ENCODE measurements at places on chromosomes 11 and 22.

GRCh38 chr22:43173976-43174720, 12.8 kb downstream of the TTLL12 start:
- DNase-seq = no peak

GRCh38 chr22:39728236-39728860, 157.8 kb downstream of the CACNA1I start:
- DNase-seq = no peak

DNA sequence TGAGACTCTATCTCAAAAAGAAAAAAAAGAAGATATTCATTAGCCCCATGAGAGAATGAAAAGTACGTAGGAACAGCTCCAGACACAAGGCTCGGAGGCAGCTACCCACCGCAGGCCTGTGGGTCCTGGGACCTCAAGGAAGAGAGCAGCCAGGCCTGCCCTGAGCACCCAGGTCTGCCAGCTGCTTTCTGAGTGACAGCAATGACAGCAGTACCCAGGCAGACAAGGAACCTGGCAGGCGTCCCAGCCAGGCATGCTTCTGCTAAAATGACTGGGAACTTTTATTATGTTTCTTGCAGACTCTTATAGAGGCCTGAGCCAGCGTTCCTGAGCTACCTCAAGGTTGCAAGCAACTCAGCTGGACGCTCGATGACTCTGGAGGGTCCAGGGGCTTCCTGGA, 31.6 kb downstream of the CPT1A start:
- DNase-seq = no peak

GRCh38 chr11:13917264-13917663, 45.3 kb upstream of the SPON1 start:
- DNase-seq = no peak

DNA sequence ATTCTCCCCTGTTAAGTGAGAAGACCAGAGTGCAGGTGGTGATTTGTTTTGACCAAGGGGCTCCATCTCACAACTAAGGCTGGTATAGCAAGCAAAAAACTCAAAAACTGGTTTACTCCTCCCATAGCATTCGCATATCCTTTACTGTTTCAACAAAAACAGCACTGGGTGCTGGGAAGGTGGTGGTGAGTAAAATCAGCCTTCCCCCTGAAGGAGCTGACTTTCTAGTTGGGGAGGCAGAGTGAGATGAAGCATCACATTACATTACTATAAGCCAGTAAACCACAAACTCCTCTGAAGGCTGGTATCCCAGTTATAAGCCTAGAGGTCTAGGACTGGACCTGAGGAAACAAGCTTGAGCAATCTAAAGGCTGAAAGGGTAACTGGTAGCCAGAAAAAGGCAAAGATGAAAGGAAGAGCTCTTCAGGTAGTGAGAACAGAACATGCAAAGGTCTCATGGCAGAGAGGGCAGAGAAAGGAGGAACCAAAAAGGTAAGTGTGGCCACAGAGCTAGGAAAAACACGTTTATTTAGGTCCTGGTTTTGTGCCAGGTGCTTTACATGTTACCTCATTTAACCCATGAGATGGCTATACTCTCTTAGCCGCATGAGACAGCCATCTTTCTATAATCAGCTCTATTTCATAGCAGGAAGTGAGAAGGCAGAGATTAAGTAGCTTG, 22.3 kb downstream of the TMEM123 start:
- no peak for DNase-seq

DNA sequence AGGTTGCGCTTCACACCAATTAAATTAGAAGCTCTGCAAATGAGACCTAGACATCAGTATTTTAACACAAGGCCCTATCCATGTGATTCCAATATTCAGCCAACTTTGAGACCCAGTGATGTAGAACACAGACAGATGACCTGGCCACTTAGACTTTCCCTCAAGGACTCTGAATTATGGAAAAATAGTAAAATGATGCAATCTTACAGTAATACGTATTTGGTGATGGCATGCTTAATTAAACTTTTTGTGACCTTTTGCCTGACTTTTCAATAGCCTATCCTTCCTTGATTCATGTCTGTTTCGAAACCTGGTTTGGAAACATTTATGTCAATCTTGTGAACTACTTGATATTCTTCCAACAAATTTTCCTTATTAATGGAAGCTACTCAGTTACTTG, 521.2 kb downstream of the KCNA4 start:
- DNase-seq = no peak

DNA sequence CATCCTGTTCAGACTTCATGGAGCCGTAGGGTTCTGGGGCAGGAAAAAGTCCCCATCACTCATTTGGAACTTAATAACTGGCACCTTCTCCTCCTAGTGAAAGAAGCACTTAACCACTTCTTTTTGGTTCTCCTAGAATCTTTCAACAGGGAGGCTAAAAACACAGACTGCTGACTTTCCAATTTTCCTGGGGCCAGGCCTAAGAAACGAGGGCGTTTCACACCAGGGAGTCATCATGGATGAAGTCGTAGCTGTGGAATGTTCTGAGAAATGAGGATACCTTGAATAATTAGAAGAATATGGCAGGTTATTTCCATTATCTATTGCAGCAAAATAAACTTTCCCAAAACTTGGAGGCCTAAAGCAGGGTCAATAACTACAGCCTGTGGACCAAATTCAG, 26.0 kb upstream of the API5 start:
- no peak for DNase-seq

All from activated naive CD4-positive, alpha-beta T cell (primary cell).